Fibroblast of villous mesenchyme (primary cell): ENCODE measurements at places on chromosomes 7 and 10.
A peak's percentile ranks its signal among the peaks of the same experiment; 100 is the strongest.

- DNase-seq: no peak
Observed at GRCh38 chr7:71857338-71857737, 554.8 kb downstream of the CALN1 start.

DNA sequence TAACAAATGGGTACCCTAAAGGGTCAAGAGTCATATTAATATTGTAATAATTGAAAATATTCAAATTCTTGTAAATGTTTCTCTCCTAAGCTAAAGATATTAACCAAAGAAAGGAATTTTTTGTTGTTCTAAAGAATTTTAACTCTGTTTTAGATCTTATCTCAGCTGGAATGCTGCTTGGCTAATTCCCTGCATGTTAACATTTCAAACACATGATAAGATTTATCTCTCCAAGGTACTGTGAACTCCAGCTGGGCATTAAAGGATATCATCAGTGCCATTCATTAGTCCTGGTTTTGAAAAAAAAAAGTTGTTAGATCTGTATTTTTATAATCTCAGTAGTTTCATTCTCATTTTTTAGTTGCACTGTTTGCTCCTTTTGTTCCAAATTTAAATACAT, 76.9 kb downstream of the MAPK8 start:
- DNase-seq: peak; percentile 47

- DNase-seq: no peak
Observed at GRCh38 chr10:110817614-110818013, 54.1 kb upstream of the PDCD4 start.

DNA sequence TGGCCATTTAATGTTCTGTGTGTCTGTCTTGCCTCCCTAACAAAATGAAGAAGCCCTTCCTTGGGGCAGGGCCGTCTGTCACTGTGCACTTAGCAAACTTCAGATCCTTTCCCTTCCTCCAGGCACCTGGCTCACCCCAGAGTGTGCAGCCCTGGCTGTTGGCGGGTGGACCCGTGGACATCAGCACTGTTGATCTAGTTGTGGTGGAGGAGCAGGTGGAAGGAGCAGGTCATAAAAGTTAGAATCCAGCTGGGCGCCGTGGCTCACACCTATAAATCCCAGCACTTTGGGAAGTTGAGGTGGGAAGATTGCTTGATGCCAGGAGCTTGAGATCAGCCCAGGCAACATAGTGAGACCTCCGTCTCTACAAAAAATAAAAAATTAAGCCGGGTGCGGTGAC, 12.7 kb downstream of the RAB19 start:
- no peak for DNase-seq

GRCh38 chr7:28536259-28536658, 123.9 kb downstream of the CREB5 start:
- DNase-seq: peak; percentile 27

GRCh38 chr10:119650692-119651513, at the start of gene BAG3:
BAG3 (plus strand) TSS chr10:119651380; CDS start chr10:119651676, 296 bp downstream.
- DNase-seq: peak; percentile 93

DNA sequence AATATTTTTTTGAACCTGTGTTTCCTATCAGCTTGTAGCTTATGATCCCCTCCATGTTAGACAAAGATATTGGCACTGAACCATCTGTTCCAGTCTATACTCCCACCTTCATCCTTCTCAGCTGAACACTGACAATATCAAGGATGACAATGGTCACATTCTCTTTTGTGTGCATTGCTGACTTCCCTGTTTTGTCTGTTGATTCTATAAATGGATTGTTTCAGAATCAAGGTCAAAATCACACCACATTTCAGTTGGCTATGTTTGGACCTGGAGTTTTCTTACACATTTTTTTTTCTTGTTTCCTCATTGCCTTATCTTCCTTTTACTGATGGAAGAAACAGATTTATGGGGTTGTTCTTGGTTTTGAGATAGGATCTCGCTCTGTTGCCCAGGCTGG, 11.3 kb upstream of the SMURF1 start:
- DNase-seq: no peak

DNA sequence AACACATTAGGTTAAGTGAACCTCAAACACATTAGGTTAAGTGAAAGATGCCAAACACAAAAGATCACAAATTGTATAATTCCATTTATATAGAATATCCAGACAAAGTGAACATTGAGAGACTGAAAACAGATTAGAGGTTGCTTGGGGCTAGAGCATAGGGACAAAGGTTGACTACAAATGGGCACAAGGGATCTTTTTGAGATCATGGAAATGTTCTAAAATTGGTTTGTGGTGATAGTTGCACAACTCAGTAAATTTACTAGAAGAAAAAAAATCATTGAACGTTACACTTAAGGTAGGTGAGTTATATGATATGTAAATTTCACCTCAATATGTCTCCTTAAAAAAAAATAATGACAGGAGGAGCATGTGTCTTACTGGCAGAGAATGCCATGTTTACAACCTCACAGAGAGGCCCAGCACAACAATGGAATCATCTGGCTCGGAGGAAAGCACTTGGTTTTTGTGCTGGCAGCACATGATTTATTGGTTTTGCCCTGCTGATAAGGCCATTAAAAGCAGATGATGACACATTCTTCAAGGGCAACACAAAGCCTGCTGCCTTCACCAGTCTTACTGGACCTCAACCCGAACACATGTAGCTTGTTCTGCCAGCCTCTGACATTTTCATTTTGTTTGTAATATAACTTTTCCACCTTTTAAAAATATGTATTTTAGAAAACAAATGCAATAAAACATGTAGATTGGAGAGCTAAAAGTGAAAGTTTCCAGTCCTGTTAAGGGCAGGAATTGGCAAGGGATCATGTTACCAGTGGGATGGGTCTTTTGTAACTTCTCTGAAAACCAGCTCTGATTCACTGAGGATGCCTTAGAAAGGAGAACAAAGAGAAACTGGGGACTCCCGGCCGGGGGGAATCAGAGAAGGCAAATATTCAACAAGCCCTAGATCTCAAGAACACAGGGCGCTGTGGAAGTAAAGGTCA, 11.9 kb upstream of the LMOD2 start:
- DNase-seq: peak; percentile 82

DNA sequence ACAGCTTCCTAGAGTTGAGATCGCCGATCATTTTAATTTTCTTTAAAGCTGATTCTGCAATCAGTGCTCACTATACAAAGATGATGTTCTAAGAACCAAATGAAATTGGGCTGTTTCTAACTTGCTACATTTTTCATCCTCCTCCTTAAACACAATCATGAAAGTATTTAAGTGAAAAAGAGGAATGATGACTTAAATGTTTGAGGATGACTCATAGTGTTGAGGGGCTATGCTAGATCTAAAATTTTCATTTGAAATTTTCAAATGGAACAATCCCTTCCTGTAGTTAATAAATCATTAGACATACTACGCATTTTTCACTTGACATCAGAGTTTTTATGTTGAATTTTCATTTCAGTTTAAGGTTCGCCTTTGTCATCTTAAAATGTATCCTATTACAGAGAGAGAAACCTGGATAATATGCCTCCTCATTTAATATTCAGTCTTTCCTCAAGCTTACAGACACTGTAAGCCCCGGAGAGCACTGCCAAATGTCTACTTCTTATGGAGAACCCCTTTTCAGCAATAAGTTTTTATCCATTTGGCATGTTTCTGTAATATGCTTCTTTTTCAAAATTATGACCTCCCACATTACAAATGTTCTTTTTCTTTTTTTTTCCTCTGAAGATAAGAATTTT, 499.6 kb downstream of the MAGI2 start:
- DNase-seq: peak; percentile 1

GRCh38 chr7:77266291-77266794, 66.7 kb upstream of the FGL2 start:
- no peak for DNase-seq
